ENCODE measurements at places on chromosomes 11 and 22.

- DNase-seq: no peak
Measured at GRCh38 chr22:44409211-44409973, 88.6 kb downstream of the RTL6 start.

DNA sequence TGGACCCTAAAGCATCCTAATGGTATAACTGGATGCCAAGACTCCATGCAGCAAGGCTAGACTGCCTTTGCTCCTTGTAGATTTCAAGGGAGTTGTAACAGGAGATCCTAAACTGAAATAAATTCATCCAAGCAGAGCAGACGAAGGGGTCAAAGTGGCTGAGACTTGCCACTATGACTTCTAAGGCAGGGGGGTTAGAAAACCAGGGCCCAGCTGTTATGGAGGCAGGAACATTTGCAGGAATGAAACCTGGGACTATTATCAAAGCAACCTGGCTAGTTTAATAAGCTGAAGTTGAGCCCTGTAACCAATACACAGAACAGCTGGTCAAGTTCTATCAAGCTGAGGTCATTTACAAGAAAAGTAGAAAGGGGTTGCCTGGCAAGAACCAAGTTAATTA, 122.2 kb upstream of the TRPC6 start:
- no peak for DNase-seq

- DNase-seq: no peak
Measured at GRCh38 chr22:30250661-30251267, 4.2 kb upstream of the LIF start.

GRCh38 chr11:85826116-85826855, 15.3 kb upstream of the SYTL2 start:
- no peak for DNase-seq

GRCh38 chr11:126165311-126165720, 46.1 kb downstream of the RPUSD4 start:
- DNase-seq: no peak

DNA sequence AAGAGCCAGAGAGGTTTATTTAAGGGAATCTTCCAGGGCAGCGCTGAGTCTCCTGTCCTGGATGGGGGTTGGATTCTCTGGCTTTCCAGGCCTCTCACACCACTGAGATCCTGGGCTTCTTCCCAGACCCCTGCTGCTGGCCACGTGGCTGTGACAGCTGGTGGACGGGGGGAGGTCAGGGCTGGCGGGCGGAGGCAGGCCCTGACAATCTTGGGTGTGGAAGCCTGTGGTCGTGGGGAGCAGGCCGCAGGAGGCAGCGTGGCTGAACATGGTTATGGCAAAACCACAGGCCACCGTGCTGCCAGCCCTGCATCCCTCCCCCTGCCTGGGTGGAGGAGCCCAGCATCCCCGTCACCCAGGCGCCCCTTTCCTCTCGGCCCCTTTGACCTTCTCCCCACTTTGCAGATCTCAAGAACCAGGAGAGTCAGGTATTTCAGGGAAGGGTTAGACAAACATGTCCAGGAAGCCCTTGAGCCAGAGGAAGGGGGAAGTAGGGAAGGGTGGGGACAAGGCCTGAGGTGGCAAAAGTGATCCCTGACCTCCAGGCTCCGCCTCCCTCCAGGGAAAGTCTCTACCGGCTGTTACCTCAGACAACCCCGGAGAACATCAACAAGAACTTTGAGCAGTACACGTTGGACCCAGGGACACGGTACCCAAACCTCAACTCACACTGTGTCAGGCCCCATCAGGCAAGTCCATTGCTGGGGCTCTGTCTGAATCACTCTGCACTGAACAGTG, 111.8 kb downstream of the MICAL2 start:
- DNase-seq: no peak

DNA sequence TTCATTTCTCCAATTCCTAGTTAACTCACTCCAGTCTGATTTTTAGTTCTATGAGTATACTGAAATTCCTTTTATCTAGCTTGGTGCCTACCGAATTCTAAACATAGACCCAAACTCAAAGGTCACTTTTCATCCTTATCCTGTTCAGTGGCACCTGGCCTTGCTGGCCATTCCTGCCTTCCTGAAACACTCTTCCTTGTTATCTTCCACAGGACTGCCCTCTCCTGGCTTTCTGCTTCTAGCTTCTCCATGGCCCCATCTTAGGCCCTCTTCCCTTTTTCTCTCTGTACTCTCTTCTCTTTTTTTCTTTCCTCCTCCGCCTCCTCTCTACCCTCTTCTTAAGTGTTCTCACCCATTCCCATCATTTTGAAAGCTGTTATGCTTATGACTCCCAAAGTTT, 87.3 kb downstream of the WNT11 start:
- DNase-seq: no peak

DNA sequence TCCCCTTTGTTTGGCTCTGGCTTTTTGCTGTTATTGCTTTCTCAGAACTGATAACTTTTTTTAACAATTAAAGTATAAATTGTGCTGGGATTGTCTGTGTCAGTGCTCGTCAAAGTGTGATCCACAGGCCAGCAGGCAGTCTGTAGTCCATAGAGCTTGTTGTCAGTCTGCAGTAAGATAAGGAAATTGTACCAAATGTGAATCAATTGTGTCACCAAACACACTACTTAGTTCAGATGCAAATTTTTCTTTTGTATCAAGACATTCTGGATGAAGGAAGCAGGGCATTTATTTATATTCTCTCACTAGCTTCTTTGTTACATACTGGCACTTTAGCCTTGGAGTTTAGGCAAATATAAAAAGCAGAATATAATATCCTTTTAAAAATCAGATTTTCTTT, 121.0 kb downstream of the WNT11 start:
- DNase-seq: no peak

DNA sequence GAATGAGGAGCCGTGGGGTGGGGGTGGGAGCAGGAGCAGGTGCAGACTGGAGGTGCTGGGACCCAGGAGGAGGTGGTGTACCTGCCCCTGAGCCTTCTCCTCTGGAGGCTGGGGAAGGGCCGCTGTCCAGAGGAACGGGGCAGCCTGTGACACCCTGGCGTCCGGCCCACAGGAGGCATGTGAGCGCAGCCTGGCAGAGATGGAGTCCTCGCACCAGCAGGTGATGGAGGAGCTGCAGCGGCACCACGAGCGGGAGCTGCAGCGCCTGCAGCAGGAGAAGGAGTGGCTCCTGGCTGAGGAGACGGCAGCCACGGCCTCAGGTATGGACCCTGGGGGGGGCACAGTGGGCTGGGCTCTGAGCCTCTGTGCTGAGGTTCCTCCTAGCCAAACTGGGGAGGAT, 42.2 kb upstream of the GCAT start:
- no peak for DNase-seq

DNA sequence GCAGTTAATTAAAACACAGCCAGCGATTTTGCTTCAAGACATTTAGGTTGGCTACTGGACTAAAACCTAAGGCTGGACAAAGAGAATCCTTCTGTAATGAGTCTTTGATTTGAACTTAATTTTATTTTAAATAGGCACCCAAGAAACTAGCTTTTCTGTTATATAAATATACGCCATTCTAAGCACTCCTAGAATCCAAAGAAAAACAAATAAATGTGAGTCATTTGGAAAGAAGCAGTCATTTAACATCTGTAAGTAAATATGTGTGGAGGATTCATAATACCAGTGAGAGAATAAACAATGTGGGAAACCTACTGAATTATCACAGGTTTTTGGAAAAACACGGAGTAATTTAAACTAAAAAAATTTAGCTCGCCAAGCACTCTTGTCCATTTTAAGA, 1.2 kb upstream of the TECTA start:
- no peak for DNase-seq

DNA sequence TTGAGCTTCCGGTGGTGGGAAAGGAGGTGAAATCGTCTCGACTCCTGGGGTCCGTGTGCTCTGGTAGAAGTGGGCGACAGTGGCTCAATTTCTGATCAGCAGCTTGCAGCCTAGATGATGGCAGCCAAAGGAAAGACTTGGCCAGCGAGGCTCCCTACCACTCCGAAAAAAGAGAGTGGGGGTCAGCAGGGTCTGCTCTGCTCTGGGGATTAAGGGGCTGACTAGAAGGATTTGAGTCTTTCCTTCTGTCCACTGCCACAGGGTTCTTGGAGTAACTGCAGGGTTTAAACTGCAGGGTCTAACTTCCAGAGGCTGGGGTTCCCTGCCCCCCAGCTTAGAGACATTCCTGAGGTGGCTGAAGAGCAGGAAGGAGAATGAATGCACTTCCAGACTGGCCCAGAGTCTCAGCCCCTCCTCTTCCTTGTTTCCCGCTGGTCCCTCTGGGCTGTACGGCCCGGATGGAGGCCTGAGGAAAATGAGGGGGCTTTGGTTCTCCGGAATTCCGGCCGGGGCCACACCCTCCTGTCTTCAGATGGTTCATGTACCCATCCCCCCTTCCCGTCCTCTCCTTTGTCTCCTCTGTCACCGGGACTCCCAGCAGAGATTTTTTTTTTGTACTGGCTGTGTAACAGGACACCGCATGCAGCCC, 907 bp downstream of the SERPINH1 start:
- DNase-seq: no peak

Data from vagina (tissue), 2 donors.